ENCODE measurements at places on chromosomes 1 and 21.

DNA sequence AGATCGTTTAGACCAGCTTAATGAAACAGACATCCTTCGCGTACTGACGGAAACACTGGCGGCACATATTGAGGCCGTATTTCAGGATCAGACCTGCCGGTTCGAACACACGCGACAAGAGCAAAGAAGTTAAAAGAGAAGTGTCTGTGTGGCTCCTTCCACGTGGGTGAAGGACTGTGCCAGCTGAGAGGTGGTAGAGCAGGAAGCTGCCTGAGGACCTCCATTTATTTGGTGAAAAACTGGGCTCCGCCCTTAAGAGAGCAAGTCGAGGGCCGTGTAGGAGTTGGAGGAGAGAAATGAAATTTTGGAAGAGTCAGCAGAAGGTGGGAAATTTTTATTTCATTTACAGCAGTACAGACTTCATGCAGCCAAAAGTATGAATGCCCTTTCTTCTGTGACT, 38.8 kb upstream of the ADORA3 start:
- no peak for DNase-seq

DNA sequence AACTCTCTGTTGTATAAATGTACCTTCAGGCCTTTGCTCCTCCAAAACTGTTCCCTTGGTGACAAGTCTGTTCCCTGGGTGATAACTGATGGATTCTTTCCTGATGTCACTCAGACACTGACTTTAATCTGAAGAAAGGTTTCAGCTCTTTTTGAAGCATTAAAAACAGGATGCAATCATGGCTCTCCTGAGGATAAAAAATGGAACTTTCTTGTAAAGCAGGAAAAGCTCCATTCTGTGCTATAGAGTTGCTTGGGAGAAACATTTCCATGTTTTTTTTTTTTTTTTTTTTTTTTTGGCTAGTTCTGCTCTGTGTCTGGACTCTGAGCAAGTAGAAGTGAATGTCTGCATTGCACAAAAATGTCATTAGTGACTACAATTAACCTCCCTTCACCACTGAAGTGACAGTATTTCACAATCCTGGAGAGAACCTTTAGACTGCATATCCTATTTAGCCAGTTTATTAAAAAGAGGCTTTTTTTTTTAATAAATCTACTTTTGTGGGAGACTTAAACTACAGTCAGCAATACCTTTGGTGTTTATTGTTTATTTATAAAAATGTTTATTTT, 101.7 kb upstream of the PRMT6 start:
- DNase-seq: no peak

DNA sequence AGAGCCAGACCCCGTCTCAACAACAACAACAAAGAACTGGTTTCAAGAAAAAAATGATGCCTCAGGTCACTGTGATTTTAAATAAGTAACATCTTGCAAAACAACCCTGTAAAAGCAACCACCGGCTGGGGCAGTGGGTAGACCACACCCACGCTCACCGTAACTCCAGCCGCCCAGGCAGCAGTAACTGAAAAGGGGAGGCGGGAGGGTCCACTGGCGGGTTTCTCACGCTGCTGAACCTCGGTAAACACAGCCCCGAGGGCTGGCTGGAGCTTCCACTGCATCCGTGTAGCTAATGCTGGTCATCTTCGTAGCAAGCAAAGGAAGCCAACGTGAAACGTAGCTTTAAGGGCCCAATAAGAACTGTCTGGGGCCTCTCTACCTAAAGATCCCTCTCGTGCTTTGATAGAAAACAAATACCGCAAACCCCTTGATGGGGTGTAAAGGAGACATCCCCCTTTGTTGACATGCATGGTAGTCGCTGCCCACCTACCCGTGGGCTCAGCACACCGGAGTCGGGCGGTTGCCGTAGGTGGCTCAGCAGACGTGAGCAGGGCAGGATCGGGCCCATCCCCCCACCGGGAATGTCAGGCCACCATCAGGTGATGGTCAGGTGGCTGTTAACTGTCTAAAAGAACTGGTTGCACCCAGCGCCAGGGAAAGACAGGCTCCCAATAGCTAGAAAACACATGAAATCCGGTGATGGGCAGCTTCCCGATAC, 4.2 kb downstream of the C1orf159 start:
- no peak for DNase-seq

- DNase-seq: no peak
Observed at GRCh38 chr1:93317207-93317606, 28.5 kb upstream of the DR1 start.

DNA sequence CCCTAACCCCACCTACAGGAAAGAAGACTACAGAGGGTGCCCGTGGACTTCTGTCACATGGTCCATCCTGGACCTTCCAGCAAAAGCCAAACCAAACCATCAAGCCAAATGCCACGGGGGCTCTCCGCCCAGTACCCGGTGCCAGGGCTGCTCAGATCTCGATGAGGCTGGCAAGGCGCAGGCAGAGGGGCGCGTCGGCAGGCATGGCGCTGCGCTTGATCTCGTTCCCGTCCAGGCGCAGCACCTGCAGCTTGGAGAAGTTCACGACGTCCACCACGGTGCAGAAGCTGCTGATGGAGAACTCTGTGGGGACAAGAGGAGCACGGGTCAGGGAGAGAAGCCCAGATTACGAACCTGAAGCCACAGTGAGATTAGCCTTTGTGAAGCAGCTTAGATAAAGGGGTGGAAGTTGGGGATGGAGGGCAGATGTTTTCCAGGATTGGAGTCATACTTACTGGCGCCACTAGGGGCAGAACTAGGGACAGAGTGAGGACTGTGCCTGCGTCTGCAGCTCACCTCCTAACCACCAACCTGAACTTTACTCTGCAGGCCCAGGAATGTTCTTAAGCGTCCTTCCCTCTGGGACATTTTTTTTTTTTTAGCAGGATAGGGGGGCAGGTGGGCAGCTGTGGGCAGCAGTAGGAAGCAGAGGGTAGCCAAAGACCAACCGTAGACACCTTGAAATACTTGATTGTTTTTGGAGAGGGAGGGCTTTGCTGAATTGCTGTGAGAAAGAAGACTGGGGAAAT, 8.6 kb downstream of the FMOD start:
- DNase-seq: no peak

DNA sequence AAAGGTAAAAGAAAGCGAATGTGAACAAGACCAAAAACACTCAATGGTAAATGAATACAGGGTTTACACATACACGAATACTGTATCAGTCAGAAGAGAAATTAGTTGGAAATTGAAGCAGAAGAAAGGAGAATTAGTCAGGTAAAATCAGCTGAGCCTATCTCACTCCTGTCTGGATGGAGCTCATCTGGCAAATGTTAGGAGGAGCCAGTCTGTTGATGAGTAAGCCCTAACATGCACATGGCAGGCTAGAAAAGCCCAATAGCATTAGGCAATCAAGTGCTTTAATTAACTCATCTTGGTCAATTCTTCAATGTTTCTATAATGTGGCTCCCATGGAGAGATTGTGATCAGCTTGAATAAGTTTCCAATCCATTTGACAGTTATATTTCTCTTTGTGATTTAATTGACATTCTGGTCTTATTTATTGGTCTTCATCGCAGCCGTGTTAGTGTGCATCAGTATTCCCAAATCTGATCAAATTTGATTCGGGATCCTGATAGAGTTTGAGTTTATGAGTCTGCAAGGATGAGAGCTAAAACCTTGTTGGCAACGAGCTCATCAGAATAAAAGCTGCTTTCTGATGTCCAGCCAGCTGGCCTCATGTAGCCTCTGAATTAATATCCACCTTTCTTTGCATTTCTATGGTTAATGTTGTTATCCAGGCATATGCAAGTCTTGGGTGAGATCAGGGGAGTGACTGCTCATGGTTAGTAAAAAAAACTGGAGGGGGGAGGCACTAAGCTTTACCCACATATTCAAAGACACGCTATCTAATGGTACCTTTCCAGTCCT, 22.1 kb upstream of the KCNA10 start:
- no peak for DNase-seq

Measured in cortex of kidney (tissue), 1 donor.